ENCODE measurements at places on chromosomes 11 and 22.

DNA sequence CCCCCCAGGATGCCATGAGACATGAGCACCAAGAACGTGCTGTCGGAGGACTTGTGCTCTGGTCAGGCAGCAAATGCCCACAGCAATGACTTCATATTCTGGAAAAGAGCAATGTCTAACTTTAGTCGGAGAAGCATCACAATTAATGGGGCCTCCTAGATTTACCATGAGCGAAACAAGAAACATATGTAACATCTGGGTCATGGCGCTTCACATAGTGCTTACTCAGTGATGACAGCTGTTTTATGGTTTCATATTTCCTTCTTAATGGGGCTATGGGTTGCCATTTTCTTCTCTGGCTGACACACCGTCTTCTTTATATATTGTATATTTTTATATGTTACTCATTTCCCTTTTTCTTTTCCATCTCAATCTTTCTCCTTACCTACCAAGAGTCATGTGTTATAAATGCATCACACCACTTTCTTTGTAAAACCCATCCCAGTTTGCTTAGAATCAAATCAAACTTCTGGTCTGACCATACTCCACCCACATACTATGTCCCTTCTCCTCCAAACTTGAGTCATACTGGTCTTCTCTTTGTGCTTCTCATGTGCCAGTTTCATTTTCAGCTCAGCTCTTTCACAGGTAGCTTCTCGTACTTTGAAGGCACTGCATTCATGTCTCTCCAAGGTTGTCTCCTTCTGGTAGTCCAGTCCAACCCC, 9.4 kb upstream of the CASP12 start:
- no peak for DNase-seq

DNA sequence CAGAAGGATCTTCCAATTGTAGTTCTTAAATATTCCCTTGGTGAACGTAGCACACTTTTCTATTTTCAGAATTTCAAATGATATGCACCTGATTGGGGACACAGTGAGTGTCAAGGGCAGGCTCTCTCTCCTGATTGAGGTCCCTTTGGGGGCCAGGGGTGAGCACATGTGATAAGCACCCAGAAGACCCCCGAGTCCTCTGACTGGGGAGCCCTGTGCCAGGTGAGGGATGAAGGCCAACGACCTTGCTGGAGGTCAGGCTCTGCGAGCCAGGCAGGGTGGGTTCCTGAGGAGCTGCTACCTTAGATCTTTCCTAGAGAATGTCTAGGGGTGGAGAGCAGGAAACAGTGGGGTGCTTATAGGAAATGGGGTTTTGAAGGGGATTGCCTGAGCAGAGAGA, 1253.9 kb downstream of the BRD1 start:
- DNase-seq, result no peak

GRCh38 chr22:32964411-32965057, 93.6 kb downstream of the SYN3 start:
- DNase-seq, result no peak

DNA sequence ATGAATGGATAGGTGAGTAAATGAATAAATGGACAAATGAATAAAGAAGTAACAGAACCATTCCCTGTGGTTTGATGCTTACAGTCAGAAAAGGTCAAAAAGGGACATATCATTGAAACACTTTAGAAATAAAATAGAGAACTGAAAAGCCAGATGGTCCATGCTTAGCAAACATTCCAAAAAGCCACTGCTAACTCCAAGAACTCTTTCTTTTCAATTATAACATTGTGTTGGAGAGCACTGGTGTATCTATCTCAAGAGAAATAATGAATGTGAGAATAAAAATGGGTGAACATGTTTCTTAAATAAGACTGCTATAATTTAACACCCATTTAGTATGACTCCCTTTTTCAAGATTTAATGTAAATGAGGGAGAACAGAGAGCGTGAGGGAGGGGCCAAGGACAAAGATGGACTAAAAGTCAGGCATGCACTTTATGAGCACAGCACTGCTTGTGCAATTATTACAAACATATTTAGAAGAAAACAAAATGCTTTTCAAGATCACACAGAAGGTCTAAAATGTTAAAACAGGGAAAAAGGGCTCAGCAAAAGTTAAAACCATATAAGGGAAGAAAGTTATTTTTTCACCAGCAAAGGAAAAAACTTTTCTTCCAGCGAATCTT, 224.3 kb upstream of the PITPNB start:
- DNase-seq, result no peak

DNA sequence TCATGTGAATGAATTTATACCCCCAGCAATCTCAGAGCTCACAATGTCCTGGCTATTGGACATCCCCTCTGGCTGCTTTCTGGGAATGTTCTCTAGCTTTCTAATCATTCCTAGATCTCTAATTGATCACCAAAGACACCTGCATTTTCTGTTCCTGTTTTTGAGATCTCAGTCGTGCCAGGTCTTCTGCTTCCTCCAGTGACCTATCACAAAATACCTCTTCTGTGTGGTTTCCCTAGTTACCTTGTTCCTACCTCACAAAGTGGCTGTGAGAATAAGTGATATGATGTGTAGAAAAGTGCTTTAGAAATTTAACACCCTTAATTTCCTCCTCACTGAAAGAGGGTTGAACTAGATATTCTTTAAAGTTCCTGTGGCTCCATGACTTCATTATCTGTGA, 92.2 kb downstream of the LUZP2 start:
- no peak for DNase-seq

DNA sequence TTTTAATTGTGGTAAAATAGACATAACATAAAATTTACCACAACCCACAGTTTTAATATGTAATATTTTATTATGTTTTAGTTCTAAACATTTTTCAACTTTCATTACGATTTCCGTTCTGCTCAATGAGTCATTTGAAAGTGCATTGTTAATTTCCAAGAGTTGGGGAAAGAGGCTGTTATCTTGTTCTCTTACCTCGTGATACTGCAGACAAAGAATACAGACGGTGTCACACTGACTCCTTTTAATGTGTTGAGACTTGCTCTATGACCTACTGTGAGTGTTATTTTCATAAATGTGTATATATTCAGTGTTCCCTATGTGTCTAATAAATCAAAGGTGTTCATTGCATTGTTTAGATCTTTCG, 10.8 kb upstream of the RAC2 start:
- no peak for DNase-seq

DNA sequence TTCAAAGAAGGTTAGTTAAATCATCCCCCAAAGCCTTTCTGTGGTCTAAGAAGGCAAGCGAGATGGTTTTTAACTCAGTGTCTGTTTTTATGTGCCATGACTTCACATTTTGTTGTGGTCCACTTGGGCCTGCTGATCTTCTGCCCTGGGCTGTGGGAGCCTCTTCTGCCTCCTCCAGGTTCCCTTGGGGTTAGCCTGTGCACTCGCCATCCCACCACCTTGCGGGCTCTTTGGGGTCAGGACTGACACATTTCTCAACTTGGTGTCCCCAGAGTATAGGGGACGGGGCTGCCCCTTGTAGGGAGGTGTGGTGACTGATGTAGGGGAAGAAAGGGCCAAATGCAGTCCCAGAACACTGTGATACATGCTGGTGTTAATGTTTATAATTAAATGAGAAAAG, 207.0 kb downstream of the TBC1D22A start:
- DNase-seq, result no peak

DNA sequence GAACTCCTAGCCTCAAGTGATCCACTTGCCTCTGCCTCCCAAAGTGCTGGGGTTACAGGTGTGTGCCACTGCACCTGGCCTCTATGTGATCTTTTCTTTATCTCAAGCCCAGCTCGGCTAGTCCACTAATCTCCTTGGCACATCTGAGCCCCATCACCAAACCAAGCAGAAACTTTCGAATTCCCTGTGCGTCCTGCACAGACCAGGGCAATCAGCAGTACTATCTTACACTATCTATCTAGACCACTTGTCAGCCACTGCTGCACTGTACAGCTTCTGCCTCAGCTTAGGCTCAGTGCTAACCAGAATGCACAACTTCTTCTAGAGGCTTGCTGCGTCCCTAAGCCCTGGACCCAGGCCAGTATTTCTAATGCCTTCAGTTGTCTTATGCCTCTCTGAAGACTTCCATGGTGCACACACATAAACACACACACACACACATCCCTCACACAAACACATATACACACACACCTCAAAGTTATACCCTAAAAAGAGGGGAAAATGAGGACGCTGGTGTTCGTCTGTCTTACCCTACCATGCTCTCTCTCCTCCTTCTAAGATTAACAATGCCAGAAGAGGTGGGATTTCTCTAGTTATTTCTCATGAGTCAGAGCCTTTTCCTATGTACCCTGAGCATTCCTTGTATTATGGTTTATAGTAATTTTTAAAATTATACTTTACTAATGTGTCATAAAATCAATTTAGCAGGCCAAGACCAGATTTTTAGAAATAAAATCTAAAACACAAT, 59.3 kb upstream of the FAM181B start:
- no peak for DNase-seq

GRCh38 chr11:132831272-132831671, 701.0 kb downstream of the OPCML start:
- no peak for DNase-seq

- DNase-seq, result no peak
Observed at GRCh38 chr11:32462011-32462690, 26.8 kb upstream of the WT1 start.

Measured in stimulated activated CD4-positive, alpha-beta T cell treated with anti-CD3 and anti-CD28 coated beads, Interleukin-15, amount 100 ng/mL, for 1 hour (primary cell).